Spleen (tissue), 13 donors: ENCODE measurements at places on chromosomes 5 and 9. TPM values are rescaled to one million over a fixed set of nuclear protein-coding genes. Genes with fewer than 3 reads are reported as not detected.
A peak's percentile ranks its signal among the peaks of the same experiment; 100 is the strongest.

DNA sequence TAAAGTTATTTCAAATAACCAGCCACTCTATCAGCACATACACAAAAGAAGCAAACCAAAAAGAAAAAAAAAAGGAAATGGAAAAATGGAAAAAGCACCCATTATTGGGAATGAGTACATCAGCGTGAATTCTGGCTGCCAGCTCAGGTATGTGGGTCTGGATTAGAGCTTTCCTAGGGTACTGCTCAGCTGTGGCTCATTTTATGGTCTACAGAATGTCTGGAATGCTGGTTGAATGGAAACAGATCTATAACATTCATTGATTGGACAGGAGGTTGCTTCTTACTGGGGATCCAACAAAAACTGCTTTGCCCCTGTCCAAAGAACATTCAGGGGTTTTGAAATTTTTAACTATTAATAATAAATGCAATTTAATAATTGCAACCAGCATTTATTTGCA, 3.9 kb upstream of the CAST start:
- no peaks in the 10 kb centered on the region for H3K36me3 ChIP-seq
- H3K4me1 ChIP-seq = peaks cover 4% of the 10 kb centered on the region
- H3K27ac ChIP-seq = no peak overlapping the region

GRCh38 chr5:21817668-21818369, 1035.3 kb downstream of the CDH12 start:
- H3K27me3 ChIP-seq = no peaks in the 10 kb centered on the region
- H3K36me3 ChIP-seq = no peaks in the 10 kb centered on the region
- DNase-seq = no peak
- H3K4me3 ChIP-seq = peak overlapping the region; percentile 24
- no peaks in the 10 kb centered on the region for H3K4me1 ChIP-seq
- H3K27ac ChIP-seq = no peak overlapping the region

The TMEM215 gene
- not detected for total RNA-seq

The PCDHB8 gene
- 1.4 TPM for total RNA-seq

GRCh38 chr9:137053944-137054931, at the start of gene ENTPD2:
TSS of gene ENTPD2 (minus strand) at chr9:137054061. CDS start at chr9:137053997, 64 bp downstream.
- no peak within 1 kb of the TSS for H3K27ac ChIP-seq
- peak within 1 kb of the TSS; percentile 44 for H3K4me3 ChIP-seq
- no peak for DNase-seq
- peaks cover 45% of the 10 kb centered on the region for H3K27me3 ChIP-seq
- peaks cover 40% of the 10 kb centered on the region for H3K4me1 ChIP-seq
- no peaks in the 10 kb centered on the region for H3K36me3 ChIP-seq

DNA sequence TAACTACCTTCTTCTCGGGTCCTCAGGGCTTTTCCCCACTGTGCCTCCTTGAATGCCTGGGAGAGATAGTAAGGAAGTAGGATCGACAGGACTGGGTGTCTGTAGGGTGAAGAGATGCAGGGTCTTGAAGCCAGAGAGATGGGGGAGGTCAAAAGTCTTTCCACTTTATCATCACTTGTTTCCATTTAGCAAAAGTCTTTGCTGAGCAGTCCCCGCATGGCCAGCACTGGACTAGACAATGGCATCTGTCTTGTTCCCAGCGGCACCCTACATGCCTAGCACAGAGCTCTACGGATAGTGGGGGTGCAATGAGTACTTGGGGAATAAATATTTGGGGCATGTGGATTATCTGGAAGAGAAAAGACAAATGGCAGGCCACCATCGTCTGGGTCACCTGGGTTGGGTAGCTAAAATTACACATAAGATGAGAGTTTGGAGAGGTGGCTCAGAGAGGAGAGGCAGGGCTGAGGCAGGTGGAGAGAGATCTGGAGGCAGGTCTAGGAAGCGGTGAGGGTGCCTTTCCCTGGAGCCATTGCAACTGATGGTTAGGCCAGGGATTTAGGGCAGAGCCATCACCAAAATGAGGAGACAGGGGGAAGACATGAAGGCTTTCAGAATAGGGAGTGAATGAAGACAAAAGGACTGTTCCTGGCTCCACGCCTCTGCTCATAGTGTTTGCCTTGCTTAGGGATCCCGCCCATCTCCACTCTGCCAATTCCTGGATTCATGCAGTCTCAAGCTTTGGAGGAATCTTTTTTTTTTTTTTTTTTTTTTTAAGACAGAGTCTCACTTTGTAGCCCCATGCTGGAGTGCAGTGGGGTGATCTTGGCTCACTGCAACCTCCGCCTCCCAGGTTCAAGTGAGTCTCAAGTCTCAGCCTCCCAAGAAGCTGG, 250.8 kb upstream of the KLF4 start:
- no peak for DNase-seq
- H3K4me1 ChIP-seq = no peaks in the 10 kb centered on the region
- no peak overlapping the region for H3K27ac ChIP-seq
- H3K36me3 ChIP-seq = no peaks in the 10 kb centered on the region
- H3K4me3 ChIP-seq = no peak overlapping the region

DNA sequence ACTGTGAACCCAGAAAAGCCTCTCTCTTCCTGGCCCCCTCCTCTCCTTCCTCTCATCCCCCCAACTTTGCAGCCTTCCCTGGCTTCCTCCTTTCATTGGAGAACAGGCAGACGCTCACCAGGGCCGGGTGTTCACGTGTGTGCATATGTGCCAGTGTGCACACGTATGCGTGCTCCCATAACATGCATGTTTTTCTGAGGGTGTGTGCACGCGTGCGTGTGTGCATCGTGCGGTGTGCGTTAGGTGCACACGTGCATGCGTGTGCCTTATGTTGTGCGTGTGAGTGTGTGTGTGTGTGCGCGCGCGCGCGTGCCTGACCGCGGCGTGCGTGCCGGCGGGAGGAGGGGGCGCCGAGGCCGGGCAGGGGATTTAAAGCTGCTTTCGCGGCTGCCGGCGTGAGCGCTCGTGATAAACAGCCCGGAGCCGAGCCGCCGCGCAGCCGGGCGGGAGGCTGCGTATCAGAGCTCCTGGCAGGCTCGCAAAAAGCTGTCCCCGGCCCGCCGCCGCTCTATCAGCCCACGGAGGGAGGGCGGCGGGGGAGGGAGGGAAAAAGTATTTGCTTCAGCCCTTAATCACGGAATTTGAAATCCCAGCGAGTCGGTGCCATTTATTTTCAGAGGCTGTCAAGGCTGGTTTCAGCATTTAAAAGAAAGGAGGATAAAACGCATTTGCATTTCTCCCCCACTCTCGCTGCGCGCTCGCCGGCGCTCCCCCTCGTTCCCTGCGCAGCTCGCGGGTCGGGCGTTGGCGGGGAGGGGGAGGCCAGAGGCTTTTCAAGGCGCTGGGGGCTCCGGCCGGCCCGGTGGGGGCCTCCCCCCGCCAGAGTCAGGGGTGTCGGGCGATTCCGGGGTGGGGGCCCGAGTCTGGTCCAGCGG, 183.9 kb downstream of the C9orf50 start:
- peak overlapping the region; percentile 33 for H3K4me3 ChIP-seq
- peaks cover 63% of the 10 kb centered on the region for H3K27me3 ChIP-seq
- H3K27ac ChIP-seq = peak overlapping the region; percentile 68
- no peak for DNase-seq

The CDKN2B gene
- 14.5 TPM for total RNA-seq

DNA sequence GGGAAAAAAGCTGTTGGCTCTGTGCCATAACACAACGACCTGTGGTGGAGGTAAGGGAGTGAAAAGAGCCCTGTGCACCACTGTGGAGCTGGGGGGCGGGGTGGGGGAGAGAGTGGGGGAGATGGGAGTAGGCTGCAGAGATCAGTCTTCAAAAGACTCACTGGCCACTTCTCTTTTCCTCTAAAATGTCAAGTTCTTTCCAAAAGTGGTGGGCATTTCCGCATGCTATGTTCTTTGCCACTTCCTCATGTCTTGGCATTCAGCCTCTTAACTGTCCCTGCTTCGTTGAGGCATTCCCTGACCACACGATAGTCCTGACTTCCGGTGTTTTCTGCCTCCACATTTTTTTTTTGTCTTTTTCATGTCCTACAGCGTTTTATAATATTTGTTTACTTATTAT, 2.4 kb upstream of the PPP2R2B start:
- no peak overlapping the region for H3K4me3 ChIP-seq
- H3K4me1 ChIP-seq = peaks cover 27% of the 10 kb centered on the region
- peaks cover 34% of the 10 kb centered on the region for H3K27me3 ChIP-seq
- H3K27ac ChIP-seq = no peak overlapping the region
- DNase-seq = no peak

GRCh38 chr5:103340717-103341388, 82.3 kb downstream of the MACIR start:
- no peak for DNase-seq
- H3K4me1 ChIP-seq = no peaks in the 10 kb centered on the region
- H3K27me3 ChIP-seq = no peaks in the 10 kb centered on the region
- H3K36me3 ChIP-seq = no peaks in the 10 kb centered on the region
- H3K4me3 ChIP-seq = no peak overlapping the region
- no peak overlapping the region for H3K27ac ChIP-seq

The RGMB gene
- 20.0 TPM for total RNA-seq

The MEIKIN gene
- not detected for total RNA-seq

DNA sequence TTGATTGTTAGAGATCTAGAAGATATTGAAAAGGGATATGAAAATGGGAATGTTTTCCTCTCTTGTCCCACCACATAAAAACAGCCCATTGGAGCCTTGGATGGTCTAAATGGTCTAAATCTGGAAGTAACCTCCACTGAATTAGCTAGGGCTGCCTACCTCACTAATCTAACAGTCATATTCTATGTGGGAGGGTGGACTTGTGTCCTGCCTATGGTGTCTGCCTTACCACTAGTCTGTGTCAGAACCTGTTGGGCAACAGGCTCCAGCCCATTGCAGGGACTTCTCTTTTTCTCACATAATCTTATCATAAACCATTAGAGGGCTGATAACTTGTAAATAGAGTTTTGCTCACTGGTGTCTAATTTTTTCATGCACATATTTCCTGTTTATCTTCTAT, 548.8 kb upstream of the CDH18 start:
- no peaks in the 10 kb centered on the region for H3K4me1 ChIP-seq
- DNase-seq = no peak
- no peaks in the 10 kb centered on the region for H3K27me3 ChIP-seq
- no peak overlapping the region for H3K27ac ChIP-seq

GRCh38 chr5:157464519-157465171, 4.6 kb downstream of the NIPAL4 start:
- H3K27me3 ChIP-seq = no peaks in the 10 kb centered on the region
- no peak overlapping the region for H3K4me3 ChIP-seq
- H3K27ac ChIP-seq = no peak overlapping the region
- no peak for DNase-seq

The SLC6A7 gene
- total RNA-seq = not detected

The PCDHGB1 gene
- 2.5 TPM for total RNA-seq

- H3K27ac ChIP-seq = no peak overlapping the region
- H3K4me3 ChIP-seq = no peak overlapping the region
These were observed 14.8 kb downstream of the SLC25A46 start for GRCh38 chr5:110753600-110753999.

The STK32A gene
- total RNA-seq = 0.98 TPM

- no peak overlapping the region for H3K4me3 ChIP-seq
- DNase-seq = peak; percentile 91
- H3K36me3 ChIP-seq = no peaks in the 10 kb centered on the region
- no peak overlapping the region for H3K27ac ChIP-seq
- no peaks in the 10 kb centered on the region for H3K27me3 ChIP-seq
These were observed 22.3 kb upstream of the HMCN2 start for GRCh38 chr9:130243015-130243881.

- H3K27ac ChIP-seq = no peak overlapping the region
- H3K4me1 ChIP-seq = no peaks in the 10 kb centered on the region
- peaks cover 8% of the 10 kb centered on the region for H3K27me3 ChIP-seq
- no peak for DNase-seq
These were observed 152.3 kb downstream of the OLFM1 start for GRCh38 chr9:135239769-135240141.

- H3K27ac ChIP-seq = peak overlapping the region; percentile 83
- no peaks in the 10 kb centered on the region for H3K36me3 ChIP-seq
- H3K27me3 ChIP-seq = no peaks in the 10 kb centered on the region
- H3K4me1 ChIP-seq = peaks cover 17% of the 10 kb centered on the region
These were observed 40.2 kb upstream of the GARNL3 start for GRCh38 chr9:127224178-127224882.

DNA sequence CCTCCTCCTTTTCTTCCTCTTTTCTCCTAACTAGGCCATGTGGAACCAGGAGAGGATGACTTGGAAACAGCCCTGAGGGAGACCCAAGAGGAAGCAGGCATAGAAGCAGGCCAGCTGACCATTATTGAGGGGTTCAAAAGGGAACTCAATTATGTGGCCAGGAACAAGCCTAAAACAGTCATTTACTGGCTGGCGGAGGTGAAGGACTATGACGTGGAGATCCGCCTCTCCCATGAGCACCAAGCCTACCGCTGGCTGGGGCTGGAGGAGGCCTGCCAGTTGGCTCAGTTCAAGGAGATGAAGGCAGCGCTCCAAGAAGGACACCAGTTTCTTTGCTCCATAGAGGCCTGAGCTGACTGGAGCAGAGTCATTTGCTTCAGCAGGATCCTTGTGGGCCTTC, 13.7 kb downstream of the NUDT2 start:
- H3K36me3 ChIP-seq = peaks cover 34% of the 10 kb centered on the region
- no peak for DNase-seq
- H3K4me3 ChIP-seq = no peak overlapping the region

DNA sequence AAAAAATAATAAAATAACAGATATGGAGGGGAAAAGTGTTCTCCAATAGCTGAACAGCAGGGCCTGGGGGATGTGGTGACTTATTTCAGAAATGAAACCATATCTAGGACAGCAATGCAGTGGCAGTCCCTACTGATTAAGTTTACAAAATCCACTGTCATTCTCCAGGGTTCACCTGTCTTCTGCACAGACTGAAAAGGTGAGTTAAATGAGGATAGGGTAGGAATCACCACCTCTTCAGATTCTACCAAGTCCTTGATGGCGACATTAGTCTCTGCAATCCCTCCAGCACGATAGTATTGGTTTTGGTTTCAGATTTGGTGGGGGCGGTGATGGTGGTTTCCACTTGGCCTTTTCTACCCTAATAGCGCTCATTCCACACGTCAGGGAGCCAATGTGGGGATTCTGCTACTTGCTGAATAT, 32.3 kb upstream of the NPM1 start:
- no peak overlapping the region for H3K27ac ChIP-seq
- peak; percentile 4 for DNase-seq
- no peak overlapping the region for H3K4me3 ChIP-seq
- H3K4me1 ChIP-seq = no peaks in the 10 kb centered on the region

- H3K27ac ChIP-seq = no peak overlapping the region
- H3K36me3 ChIP-seq = no peaks in the 10 kb centered on the region
- H3K27me3 ChIP-seq = no peaks in the 10 kb centered on the region
- H3K4me3 ChIP-seq = no peak overlapping the region
These were observed 108.2 kb downstream of the AUH start for GRCh38 chr9:91253488-91253887.

The LAMC3 gene
- total RNA-seq = 11.7 TPM
